Stimulated activated CD4-positive, alpha-beta T cell treated with anti-CD3 and anti-CD28 coated beads, TNF-alpha, amount 100 ng/mL, for 4 hours (primary cell): ENCODE measurements at places on chromosomes 1 and 21.

DNA sequence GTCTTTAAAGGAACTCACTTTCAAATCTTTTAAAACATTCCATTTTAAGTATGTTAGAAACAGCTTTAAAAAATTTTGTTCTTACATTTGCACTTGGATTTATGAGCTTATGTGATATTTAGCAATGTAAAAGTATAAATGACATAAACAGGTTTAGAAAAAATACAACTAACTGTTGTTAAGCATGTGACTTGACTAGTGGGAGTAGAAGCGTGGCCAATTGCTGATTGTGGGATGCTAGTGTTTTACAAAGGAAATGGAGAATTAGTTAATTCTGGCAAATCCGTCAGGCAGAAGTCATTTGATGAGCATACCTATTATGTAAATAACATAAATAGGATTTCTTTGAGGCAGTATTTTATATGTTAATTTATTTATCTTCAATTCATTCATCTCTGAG is 175.8 kb downstream of the ADGRL2 start:
- no peak for DNase-seq

GRCh38 chr1:162276493-162276892 is 100.2 kb downstream of the SPATA46 start:
- DNase-seq, result no peak

DNA sequence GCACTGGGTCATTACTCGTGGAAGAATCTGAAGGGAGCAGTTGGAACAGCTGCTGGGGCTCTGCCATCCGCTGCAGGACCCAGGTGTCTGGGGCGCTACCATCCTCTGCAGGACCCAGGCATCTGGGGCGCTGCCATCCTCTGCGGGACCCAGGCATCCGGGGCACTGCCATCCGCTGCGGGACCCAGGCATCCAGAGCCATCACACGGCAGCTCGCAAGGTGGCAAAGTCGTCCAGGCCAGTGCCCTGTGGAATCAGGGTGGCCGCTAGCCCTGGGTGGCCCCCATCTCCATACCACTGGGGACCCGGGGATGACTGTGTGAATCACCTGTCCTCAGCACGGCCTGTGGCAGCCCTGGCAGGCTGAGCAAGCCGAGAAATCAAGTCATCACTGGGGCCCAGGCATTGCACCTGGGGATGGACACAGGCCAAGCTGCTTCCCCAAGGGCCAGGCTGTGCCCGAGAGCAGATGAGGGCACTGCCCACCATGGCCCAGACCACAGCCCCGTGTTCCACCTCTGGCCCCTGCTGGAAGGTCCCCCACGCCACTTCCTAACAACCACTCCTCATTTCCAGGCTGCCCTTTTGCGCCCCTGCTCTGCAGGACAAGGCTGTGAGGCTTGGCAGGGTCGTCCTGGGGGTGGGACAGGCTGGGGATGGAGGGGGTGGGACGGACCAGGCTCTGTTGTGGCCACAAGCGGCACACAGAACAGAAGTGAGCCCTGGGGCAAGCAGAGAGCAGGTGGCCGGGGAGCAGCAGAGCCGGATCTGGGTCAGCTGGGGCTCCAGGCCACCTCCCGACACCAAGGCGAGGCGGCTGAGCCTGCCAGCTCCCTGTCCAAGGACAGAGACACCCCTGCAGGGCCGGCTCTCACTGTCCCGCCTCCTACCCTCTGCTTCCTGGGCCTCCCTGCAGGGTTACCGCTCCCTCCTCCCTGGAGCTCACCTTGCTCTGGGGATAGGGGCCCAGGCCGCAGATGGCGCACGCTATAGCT is 12.7 kb downstream of the GABRD start:
- DNase-seq, result no peak

DNA sequence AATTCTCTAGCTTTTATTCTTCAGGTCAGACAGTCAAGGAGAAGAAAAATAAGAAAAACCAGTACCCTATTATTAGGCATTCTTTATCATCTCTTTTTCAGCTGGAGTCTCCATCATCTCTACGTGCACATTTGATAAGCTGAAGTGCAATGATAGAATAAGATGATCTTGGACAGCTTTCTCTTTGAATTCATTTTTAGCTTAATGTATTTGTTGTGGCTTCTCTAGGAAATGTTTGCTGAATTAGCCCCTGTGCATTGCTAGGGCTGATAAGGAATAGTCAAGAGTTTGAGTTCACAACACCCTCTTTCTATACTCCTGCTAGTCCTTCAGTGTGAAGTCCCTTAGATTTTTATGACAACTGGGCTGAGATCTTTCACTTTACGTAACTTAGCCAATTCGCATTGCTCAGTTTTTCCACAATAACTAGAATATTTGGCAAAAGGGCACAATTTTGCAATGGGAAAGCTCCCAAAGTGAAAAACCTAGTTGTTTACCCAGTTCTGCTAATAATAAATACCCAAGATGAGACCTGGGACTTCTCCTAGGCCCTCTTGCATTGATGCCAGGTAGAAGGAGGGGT is 7.0 kb upstream of the KCNJ15 start:
- DNase-seq, result no peak

DNA sequence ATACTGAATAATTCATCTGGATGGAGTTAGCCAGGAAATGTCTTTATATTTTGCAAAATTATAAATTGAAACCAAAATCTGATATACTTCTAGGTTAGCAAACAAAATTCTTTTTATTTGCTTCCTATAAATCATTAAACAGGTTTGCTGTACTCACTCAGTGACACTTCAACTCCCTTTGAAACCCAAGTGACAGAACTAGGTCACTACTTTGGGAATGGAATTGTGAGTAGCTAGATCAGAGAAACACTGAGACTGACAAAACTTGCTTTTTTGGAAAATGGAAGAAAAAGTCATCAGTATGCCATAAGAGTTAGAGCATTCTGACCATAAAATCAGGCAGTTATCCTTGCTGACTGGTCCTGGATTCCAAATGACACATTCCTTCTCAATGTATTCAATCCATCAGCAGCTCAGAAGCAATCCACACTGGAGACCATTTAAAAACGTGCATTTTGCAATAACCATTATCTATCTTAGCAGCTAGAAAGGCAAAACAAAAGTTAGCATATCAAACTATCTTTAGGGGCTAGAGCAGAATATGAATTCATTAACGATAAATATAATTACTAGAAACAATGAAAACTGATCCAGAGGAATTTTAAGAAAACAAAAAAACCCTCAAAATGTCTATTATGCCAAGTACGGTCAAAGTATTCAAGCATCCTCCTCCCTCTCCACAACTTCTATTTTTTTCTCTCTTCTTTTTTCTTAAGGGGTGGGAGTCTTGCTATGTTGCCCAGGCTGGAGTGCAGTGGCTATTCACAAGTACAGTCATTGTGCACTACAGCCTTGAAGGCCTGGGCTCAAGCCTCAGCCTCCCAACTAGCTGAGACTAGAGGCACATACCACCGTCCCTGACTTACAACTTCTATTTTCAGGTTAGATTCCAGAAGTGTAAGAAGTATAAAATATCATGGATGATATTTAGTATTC is 60.1 kb downstream of the HNRNPR start:
- DNase-seq, result no peak

DNA sequence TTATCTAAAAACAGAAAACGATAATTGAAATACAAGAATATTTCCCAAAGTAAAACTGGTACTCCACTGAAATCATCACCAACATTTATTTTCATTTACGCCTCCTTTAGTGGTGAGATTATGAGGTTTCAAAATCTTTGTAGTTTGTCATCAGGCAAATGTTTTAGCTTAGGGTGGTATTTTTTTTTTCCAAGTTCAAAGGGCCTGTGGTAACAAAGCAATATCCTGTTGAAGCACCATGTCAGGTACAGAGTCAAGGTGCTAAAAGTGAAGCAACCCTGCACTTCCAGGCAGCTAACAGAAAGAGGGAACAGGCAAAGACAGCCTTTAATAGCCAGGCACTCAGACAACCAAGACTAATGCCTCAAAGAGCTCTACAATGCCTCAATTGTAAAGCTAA is 89.2 kb downstream of the JAK1 start:
- DNase-seq, result no peak

DNA sequence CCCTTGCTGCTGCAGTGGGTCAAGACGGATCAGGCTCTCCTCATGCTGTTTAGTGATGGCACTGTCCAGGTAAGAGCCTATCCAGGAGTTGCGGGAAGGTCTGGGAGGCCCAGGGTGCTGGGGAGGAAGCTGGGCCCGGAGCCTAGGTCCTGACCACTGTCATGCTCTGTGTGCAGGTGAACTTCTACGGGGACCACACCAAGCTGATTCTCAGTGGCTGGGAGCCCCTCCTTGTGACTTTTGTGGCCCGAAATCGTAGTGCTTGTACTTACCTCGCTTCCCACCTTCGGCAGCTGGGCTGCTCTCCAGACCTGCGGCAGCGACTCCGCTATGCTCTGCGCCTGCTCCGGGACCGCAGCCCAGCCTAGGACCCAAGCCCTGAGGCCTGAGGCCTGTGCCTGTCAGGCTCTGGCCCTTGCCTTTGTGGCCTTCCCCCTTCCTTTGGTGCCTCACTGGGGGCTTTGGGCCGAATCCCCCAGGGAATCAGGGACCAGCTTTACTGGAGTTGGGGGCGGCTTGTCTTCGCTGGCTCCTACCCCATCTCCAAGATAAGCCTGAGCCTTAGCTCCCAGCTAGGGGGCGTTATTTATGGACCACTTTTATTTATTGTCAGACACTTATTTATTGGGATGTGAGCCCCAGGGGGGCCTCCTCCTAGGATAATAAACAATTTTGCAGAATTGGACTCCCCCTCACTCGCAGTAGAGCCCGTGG is 1.7 kb downstream of the DYNLT4 start:
- DNase-seq, result no peak

DNA sequence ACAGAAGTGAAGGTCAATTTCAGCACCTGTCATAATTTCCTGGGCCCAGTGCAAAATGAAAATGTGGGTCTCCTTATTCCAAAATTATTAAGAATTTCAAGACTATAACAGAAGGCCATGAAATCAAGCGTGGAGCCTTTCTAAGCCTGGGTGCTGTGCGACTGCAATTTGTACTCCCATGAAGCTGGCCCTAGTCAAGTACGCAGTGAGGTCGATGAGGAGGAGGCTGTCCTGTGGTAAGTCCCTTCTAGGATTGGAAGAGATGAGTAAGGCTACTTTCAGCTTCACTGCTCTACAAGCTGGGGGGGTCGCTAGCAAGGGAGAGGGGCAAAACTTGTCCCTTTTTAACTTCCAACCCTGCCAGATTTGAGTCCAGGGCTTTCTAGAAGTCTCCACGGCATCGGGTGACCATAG is 410 bp upstream of the NUDC start:
- no peak for DNase-seq

GRCh38 chr1:65658122-65658521 is 134.6 kb upstream of the PDE4B start:
- no peak for DNase-seq

- no peak for DNase-seq
Observed at GRCh38 chr1:23273450-23274133, 56.3 kb upstream of the HTR1D start.

GRCh38 chr1:200034761-200035396 is 7.4 kb downstream of the NR5A2 start:
- DNase-seq, result no peak

DNA sequence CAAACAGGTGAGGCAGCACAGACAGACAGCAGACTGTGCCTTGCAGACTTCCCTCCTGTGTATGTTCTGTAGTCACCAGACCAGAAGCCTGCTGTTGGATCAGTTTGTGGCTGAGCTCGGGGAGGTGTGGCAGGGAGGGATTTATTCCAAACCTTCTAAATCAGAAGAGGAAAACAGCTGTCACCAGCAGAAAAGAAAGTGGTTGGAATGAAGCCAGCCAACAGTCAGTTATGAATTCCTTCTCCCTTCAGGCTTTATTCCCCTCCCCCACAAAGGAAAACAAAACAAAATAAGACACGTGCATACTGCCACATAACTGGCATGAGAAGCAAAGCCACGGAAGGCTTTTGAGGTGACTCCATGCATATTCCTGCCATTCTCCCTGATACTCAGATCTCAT is 19.0 kb upstream of the PIGV start:
- no peak for DNase-seq

GRCh38 chr1:11042065-11042464 is 5.0 kb downstream of the MASP2 start:
- no peak for DNase-seq

- DNase-seq, result no peak
Observed at GRCh38 chr1:1309251-1310108, 1.1 kb downstream of the PUSL1 start.

DNA sequence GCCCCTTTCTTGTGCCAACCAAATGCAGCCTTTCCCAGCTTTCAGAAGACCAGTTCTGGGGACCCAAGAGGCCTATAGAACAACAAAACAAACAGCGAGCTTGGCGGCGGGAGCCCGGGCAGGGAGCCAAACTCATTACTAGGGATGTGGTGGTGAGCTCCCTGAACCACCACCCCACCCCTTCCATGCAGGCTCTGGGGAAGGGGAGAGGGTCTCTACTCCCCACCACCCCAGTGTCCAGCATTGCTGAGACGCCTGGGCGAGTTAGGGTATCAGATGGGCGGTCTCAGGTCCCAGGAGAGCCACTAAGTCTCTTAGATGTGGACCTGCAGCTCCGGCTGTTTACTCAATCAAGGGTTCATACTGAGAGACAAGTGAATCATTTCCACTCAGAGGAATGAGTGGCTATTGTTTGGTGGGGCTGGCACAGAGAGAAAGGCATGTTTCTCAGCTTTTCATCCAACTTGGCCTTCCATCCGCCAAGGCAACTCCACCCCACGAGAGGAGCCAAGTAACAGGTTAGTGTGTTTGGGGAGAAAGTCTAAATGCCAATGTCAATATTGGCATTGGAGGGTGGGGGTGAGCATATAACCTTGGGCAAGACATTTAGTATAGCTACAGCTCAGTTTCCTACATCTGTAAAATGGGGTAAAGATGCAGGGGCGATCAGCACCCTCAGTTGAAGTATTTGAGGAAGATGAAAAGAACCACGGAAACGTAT is 40.9 kb downstream of the PLXNA2 start:
- no peak for DNase-seq

DNA sequence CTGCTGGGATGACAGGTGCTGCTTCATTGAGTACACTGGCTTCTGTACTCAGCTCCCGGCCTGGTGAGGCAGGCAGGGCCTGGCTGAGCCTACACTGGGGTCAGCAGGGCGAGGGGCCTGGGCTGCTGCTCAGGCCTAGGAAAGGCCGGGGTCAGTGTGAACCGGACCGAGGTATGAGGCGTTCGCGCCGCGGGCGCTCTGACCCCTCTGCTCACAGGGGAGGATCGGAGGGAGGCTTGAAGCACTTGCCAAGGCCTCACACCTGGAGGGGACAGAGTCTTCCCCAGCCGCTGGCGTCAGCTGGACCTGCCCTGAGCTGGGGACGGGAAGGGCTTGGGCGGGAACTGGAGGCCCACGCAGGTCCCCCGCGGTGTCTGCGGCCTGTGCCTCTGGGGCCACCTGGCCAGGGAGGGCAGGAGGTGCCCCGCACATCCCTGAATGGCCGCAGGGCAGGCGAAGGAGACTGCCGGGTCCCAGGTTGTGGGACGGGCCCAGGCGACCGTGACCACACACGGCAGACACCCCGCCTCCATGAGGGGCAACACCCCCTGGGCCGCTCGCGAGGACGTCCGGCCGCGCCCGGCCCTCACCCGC is 466 bp downstream of the PEX10 start:
- DNase-seq, result no peak

DNA sequence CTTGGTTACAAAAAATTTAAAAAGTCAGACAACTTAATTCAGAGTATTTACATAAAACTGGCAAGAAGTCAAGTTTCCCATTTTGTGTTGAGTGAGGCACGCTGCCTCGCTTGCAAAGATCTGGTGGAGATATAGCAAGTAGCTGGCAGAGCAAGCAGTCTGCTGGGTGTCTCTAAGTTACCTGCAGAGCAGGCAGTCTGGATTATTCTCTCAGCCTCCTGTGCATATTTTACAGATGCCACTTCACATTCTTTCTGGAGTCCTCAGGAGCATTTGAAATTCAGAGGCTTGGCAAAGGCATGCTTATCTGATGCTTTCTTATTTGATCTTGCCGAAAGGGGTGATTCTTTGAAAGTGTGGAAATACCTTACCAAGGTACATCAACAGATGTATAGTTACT is 640.4 kb upstream of the ADGRL4 start:
- no peak for DNase-seq

- DNase-seq, result no peak
Observed at GRCh38 chr1:156551066-156551643, 21.2 kb downstream of the IQGAP3 start.
